ENCODE measurements at places on chromosomes 16 and 17.

- no peak for DNase-seq
Measured at GRCh38 chr17:73436954-73437353, 125.2 kb upstream of the CDC42EP4 start.

DNA sequence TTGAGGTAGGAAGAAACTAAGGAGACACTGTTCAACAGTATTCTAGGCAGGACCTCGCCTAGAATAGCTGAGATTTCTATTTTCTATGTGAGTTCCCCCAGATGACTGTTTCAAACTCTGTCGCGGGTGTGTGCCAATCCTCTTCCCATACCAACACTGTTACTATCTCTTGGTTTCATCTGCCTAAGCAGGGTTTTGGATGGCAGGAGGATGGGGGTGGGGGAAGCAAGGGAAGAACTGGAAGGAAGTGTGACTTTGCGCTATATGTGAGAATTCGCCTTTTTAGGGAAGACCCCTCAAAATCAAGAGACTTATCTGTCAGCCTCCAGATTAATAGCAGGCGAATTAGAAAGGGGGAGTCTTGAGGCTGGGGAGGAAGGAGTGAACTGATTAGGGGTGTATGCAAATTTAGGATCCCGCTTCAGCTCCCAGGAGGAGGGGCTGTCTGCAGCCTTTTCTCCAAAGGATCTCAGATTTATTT lies 521 bp upstream of the G6PC3 start:
- no peak for DNase-seq

- DNase-seq = no peak
Measured at GRCh38 chr17:43871946-43872690, 25.1 kb downstream of the CD300LG start.

GRCh38 chr17:2017274-2017941 lies 7.7 kb downstream of the RTN4RL1 start:
- no peak for DNase-seq

DNA sequence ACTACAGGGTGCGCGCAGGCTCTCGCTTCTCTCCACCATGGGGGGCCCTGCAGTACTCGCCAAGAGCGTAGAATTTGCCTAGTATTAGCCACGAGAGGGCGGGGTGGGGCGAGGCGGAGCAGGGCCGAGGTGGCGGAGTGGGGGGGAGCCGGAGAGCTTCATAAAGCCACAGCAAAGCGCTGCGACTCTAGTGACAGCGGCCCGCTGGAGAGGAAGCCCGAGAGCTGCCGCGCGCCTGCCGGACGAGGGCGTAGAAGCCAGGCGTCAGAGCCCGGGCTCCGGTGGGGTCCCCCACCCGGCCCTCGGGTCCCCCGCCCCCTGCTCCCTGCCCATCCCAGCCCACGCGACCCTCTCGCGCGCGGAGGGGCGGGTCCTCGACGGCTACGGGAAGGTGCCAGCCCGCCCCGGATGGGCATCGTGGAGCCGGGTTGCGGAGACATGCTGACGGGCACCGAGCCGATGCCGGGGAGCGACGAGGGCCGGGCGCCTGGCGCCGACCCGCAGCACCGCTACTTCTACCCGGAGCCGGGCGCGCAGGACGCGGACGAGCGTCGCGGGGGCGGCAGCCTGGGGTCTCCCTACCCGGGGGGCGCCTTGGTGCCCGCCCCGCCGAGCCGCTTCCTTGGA lies at the start of gene TBX21:
Gene TBX21 (plus strand): TSS at position 190 of the 627 bp plus-strand sequence. CDS start 219 bp downstream, at position 409.
- no peak for DNase-seq

- no peak for DNase-seq
Measured at GRCh38 chr16:88144028-88144511, 192.8 kb downstream of the BANP start.

GRCh38 chr16:31108794-31109558 lies 790 bp downstream of the BCKDK start:
- DNase-seq = no peak

GRCh38 chr17:66898536-66898935 lies 63.6 kb downstream of the CACNG5 start:
- DNase-seq = no peak

DNA sequence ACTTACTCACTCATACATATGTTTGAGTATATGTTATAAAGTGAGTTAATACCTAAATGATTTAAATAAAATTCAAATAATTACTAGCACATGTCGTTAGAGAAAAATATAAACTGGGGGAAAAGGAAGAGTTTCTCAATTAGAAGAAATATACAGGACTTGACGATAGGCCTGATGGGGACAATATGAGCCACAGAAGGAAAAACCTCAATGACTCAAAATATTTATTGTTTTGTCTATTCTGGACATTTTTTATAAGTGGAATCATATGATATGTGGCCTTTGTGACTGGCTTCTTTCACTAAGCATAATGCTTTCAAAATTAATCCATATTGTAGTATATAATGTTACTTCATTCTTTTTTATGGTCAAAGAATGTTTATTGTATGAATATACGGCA lies 339.2 kb upstream of the PMFBP1 start:
- no peak for DNase-seq

DNA sequence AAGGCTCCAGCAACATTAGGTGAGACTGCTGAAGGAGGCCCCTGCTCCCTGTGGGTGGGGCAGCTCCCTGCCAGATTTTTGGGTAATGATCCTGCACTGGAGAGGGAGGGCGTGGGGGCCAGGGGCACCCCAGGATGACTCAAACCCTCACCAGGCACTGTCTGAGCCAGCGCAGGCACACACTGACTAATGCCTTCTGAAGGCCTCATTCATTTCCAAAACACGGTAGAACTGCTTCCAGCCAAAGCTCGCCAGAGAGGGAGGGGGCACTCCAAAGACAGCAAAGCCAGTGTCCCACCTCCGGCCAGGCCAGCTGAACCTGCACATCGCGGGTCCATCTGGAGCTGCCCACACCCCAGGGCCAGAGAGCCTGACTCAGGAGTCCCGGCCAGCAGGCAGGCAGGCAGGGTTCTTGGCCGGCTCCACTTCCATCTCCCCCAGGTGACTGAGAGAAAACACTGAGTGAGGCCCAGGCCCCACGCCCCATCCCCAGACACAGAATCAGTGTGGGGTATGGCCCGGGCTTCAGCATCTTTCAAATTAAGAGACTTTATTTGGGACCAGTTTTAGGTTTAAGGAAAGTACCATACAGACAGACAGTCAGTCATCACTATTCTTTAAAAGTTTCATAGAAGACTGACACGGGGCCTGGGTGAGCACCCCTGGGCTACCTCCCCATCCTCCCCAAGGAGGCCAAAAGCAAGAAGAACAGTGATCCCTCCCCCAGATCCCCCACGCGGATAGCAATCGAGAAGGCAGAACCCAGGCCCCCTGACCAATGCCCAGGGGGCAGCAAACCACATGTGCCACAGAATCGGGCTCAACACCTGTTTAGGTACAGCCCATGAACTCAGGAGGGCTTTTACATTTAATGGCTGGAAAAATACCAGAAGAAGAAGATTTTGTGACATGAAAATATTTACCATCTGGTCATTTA lies 2.3 kb downstream of the PIEZO1 start:
- DNase-seq = no peak

DNA sequence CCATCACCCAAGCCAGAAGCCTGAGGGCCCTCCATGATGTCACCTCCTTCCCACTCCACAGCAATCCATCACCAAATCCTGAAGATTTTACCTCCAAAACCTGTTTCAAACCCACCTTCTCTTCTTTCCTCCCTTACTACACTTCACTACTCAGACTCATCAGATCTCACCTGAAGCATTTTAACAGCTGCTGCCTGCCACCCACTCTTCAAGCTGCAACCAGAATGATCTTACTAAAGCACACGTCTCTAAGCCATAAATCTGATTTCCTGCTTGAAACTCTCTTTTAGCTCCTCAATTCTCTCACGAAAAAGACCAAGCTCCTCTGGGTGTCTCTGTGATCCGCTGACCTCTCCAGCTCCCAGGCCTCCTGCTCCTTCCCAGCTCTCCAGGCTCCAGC lies 46.5 kb downstream of the CDK5R1 start:
- no peak for DNase-seq

DNA sequence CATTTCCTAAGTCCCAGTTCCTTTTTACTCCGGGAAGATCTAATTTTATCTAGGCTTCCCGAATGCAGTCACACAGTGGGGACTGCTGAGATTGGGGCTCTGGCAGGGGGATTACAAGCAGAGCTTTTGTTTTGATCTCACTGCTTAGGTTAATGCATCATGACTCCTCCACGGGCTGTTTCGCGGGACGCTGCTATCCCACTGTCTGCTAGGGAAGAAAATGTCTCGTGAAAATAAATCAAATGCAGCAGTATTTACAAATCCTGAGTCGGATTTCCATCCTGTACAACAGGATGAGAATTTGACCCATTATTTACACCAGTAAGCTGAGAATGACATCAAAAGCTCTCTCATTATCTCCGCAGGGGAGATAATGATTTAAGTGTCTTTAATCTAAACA lies 83.8 kb downstream of the CDH11 start:
- DNase-seq = no peak

GRCh38 chr17:61393904-61394629 lies 5.6 kb upstream of the TBX2 start:
- DNase-seq = no peak

GRCh38 chr16:12580809-12581208 lies 222.9 kb downstream of the CPPED1 start:
- no peak for DNase-seq

DNA sequence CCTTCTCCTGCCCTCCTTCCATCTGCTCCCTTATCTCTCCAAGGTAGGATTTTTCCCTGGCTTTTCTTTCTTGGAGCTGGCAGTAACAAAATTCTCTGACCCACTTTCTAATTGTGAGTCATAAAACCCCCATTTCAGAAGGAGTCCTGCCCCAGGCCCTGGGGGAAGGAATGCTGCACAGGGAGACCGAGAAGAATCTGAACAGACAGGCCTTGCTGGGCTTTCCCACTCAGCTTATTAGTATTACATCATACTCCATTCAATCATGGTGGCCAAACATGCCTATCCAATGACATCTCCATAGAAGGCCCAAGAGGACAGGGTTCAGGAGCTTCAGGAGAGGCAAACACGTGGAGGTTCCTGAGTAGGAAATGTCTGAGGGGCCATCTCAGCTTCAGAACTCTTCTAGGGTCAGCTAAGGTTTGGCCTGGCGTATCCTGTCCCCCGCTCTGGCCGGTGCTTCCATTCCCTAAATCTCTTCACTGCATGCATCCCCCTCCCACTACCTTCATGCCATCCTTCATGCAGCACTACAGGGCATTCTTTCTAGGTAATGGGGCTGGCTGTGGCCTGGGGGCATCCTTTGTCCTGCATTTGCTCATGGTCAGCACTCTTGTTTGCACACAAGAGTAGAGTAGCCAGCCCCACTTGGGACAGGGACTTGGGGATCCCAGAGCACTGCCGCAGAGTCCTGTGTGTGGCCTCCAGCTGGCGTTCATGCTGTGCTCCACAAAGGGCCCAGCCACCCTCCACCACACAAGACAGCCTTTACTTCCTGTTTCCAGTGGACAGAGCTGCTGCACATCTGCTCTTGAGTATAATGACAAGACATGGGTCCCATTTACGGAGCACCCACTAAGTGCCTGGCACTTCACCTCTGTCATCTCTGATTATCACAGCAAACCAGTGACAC lies 8.2 kb downstream of the SLC6A2 start:
- DNase-seq = peak; percentile 6

- no peak for DNase-seq
Measured at GRCh38 chr17:65177901-65178300, 40.7 kb downstream of the RGS9 start.

GRCh38 chr17:3946711-3947235 lies 17.5 kb downstream of the ATP2A3 start:
- DNase-seq = no peak

GRCh38 chr17:16383216-16383615 lies 2.3 kb downstream of the UBB start:
- DNase-seq = no peak

- no peak for DNase-seq
Measured at GRCh38 chr17:31916491-31917064, 15.1 kb upstream of the UTP6 start.

- no peak for DNase-seq
Measured at GRCh38 chr17:73135766-73136165, 29.0 kb upstream of the SSTR2 start.

DNA sequence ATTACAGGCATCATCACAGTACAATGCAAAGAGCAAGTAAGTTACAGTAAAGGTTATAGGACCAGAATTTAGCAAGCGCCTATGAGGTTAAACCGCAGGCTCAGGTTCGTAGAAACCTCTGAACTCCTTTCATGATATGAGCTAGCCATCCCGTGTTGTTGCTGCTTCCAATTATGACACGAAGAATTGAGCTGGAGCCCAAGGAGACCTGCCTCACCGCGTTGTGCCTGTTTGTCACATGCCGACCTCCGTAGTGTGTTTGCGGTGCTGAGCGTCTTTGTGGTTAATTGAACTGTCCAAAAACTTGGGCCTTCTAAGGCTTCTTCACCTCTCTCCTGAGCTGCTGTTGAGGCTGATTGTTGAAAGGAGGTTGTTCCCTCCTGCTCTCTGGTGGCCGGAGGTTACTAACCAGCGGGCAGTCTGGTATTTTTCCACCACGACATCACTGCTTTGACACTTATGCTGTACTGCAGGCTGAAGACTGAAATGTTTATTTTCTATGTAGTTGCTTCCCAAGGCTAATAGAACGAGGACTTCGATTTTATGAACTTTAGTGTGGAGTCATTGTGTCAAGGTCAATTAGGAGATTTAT lies 67.5 kb downstream of the SEC14L1 start:
- DNase-seq = peak; percentile 29

- no peak for DNase-seq
Measured at GRCh38 chr17:78124081-78124835, 4.3 kb downstream of the TMC6 start.

DNA sequence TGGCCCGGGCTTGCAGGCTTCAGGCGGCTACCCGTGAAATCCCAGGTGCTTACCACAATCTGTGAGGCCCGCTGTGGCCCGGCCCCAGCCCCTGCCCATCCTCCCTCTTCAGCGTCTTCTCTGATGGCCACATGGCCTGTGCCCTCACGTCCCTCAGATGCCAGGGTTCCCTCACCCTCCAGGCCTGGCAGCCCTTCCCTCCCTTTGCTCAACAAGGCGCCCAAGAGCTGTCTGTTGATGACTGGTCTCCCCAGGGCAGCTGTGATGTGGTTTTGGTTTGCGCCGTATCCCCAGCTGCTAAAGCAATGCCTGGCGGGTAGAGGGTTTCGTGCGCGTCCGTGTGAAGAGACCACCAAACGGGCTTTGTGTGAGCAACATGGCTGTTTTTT lies 35.1 kb downstream of the PMM2 start:
- DNase-seq = no peak

- no peak for DNase-seq
Measured at GRCh38 chr17:15513058-15513791, 45.8 kb upstream of the CDRT4 start.

- DNase-seq = no peak
Measured at GRCh38 chr17:19302791-19303331, 59.7 kb downstream of the B9D1 start.

DNA sequence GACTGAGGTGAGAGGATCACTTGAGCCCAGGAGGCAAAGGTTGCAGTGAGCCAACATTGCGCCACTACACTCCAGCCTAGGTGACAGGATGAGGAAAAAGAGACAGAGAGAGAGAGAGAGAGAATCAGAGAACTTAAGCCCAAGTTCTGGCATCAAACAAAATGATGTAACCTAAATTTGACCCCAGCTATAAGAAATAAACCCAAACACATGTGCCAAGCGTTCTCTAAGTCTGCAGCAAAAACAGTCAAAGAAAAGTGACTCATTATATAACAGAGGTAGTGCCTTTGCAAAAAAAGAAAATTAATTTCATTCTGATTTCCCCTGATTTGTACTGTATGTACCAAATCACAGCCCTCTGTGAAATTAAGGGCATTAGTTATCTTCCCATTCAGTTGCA lies 89.5 kb downstream of the CDH11 start:
- DNase-seq = no peak

All from amygdala (tissue), 56 donors.